ENCODE measurements at places on chromosomes 3 and 15. TPM values are rescaled to one million over a fixed set of nuclear protein-coding genes. Genes with fewer than 3 reads are reported as not detected.

DNA sequence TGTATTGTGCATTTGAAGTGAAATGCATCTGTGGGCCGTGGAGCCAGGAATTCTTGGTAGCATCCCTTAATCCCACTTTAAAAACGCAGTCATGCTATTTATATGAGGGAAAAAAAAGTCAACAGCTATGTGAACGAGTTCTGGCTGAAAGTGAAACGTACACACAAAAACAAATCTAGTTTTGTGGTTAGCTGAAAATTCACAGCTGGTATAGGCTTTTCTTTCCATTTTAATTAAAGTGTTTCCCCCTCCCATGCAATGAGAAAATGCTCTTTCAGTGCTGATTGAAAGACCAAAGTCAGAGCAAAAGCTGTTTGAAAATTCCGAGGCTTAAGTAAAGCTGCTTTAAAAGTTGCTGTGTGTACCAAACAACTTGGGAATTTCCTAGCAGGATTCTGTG lies 297.4 kb downstream of the PLCL2 start:
- no peak for DNase-seq

GRCh38 chr3:177358977-177359592 lies 161.8 kb upstream of the TBL1XR1 start:
- no peak for DNase-seq

DNA sequence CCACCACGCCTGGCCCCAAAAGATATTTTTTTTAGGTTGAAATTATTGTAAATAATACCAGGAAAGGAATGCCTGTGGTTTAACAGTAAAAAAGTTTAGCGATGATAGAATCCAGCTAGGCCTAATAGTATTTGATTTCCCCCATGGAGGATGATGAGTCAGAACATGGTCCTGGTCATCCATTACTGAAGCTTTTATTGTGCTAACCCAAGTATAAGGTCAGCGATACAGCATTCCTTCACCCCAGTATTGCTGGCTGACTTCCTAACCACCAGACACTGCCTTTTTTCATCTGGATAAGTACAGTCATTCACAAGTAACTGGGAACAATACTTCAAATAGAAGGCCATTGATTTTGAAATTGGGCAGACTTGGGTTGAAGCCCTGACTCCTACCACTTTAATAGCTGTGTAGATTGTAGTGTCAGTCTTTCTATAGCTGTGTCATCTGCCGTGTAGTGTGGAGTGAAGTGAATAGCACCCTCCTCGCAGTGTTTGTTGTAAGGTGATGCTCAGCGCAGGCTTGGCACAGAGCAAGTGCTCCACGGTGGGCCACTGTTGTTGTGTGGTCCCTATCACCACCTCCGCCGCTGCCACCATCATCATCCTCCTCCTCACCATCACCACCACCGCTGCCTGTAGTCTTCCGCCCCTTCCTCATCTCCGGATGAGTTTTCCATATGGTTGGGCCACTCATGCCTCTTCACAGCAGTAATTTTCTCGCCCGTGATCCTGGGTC lies 436.0 kb upstream of the TPM1 start:
- DNase-seq, result no peak

DNA sequence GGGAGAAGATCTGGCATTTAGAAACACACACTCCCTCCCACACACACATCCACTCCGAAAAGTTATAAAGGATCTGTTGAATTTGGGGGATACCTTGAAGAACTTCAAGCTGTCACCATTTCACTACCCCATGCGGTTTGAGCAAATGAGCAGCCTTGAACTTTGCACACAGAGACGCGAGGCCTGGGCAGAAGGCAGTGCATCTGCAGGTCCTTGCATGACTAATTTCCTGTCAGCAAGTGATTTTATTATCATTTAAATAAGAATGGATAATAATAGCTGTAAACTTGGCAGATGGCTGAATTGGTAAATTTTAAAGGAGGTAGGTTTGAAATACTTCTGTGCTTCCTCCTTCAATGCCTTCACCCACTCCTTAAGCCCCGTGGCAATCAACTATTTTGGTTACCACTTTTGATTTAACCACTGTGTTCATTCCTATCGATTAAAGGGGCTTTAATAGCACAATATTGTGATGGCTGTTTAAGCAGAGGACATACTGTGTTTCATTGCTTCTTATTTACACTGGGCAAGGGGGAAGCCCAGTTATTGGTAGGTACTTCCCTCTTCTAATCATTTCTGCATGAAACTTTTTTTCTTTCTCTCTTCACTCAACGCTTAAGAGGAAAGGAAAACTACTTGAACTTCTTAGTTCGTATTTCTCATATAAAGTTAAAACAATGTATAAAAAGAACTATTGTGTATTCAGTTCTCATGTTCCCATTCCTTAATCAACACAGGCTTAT lies 108.1 kb downstream of the ROBO2 start:
- DNase-seq, result no peak

- DNase-seq, result no peak
Observed at GRCh38 chr15:63076714-63077046, 34.1 kb downstream of the TPM1 start.

- no peak for DNase-seq
Observed at GRCh38 chr3:2838546-2839157, 271.5 kb downstream of the IL5RA start.

- no peak for DNase-seq
Observed at GRCh38 chr3:177800561-177800960, 603.3 kb upstream of the TBL1XR1 start.

GRCh38 chr3:38371541-38372213 lies 25.1 kb downstream of the XYLB start:
- DNase-seq, result no peak

GRCh38 chr3:70603103-70603502 lies 290.7 kb upstream of the MDFIC2 start:
- DNase-seq, result no peak

DNA sequence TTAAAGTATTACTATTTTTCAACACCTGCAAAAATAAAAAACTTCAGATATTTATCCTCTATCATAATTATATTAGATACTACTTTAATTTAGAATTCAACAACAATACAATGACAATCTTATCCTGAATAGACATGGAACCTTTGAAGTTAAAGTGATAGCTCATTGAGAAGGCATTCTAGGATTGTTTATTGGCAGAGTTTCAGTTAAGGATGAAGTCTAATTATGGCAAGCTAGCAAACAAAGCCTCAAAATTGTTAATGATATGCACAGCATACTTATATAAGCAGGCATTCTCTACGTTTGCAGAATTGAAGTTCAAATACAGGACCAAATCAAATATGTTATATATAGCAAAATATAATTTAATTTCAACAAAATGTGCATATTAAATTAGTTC lies 91.2 kb upstream of the ABI3BP start:
- DNase-seq, result no peak

GRCh38 chr15:57675481-57676181 lies 30.9 kb upstream of the POLR2M start:
- no peak for DNase-seq

DNA sequence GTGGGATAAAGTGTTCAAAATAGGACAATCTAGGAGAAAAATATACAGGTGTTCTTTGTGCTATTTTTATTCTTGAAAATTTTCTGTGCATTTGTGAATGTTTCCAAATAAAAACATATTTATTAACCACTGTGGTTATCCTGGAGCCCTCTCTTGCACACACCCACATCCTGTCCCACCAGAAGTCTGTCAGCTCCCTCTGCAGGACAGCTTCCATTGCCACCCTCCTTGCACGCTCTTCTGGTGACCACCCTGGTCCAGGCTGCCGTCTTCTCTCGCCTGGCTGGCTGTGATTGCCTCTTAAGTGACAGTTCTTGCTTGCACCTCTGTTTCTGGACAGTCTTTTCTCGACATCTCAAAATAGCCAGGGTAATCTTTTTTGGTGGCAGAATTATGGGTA lies 394.0 kb downstream of the LRTM1 start:
- DNase-seq, result no peak

- DNase-seq, result no peak
Observed at GRCh38 chr15:59138243-59138642, 33.3 kb downstream of the CCNB2 start.

GRCh38 chr15:66948294-66948693 lies 117.1 kb upstream of the SMAD3 start:
- DNase-seq, result no peak

DNA sequence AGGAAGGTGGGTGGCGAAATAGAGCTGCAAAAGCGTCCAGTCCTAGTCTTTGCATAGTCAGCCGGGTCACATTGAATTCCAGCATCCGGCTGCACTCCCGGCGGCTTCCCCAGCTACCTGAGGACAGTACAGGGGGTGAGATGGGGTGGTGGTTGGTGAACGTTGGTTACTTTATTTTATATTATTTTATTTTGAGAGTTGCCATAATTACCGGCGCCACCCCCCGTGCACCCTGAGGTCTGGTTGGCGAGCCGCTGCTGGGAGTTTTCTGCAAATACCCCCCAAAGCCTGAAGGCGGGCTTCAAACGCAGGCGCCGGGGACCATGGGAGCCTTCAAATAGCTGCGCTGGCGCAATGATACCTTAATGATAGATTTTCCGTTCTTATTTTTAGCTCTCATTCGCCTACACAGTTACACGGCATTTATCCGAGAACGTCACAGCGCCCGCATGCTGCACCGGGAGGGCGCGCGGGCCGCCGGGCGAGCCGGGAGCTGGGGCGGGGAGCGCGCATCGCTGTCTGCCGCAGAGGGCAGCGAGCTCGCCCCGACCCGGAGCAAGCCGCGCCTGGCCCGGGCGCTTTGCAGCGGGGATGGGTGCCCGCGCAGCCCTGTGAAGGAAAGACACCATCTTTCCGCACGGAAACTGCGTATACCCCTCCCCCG lies 756 bp upstream of the RASGRF1 start:
- no peak for DNase-seq

DNA sequence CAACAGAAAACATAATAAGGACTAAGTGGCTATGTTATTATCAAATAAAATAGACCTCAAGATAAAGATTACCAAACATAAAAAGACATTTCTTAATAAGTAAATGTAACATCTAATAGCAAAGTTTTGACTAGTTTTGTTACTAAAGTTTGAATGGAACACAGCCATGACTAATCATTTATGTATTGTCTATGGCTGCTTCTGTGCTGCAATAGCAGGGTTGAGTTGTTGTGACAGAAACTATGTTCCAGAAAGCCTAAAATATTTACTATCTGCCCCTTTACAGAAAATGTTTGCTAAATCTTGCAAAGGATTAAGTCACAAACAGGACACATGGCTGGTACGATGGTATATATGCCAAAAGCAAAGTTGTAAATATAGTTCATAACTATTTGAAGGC lies 37.9 kb upstream of the MYH15 start:
- DNase-seq, result no peak

- no peak for DNase-seq
Observed at GRCh38 chr3:55885721-55886120, 398.6 kb upstream of the WNT5A start.

DNA sequence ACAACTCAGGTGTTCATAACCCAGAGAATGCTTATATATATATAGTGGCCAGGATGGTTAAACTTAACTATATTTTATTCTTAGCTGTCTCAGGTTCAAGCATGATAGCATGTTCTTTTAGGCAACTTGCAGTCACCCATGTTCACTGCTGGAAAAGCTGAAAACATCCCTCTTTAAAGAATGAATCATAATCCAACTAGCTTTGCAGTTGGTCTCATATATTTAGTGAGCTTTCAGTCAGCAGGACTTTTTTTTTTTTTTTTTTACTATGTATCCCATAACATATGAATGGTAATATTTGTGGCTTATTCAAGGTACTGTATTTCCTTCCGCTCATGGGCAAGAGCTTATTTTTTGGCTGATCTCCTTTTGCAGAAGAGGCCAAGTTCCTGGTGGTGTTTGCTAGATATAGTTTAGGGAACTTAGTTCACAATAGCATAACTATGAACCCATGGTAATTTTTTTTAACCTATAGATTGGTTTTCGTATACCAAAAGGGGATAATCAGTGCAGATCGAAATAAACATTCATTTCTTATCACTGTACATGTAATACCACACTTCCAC lies 77.6 kb downstream of the CMSS1 start:
- DNase-seq, result no peak

- no peak for DNase-seq
Observed at GRCh38 chr3:139586420-139587017, 47.0 kb upstream of the RBP1 start.

DNA sequence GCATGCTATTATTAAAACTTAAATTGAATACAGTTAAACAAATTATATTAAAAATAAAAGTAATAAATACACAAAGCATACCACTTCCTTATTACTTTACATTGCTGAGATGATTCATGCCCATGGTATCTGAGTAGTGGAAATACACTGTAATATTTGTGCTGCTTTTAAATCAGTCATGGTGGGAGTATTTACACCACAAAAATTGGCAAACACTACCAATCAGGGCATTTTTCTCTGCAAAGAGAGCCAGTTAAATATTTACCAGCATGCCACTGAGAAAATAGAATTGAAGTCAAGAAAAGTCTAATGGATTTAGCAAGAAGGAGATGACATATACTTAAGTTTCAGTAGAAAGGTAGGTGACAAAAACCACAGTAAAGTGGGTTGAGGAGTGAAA lies 19.6 kb downstream of the PPARG start:
- no peak for DNase-seq

DNA sequence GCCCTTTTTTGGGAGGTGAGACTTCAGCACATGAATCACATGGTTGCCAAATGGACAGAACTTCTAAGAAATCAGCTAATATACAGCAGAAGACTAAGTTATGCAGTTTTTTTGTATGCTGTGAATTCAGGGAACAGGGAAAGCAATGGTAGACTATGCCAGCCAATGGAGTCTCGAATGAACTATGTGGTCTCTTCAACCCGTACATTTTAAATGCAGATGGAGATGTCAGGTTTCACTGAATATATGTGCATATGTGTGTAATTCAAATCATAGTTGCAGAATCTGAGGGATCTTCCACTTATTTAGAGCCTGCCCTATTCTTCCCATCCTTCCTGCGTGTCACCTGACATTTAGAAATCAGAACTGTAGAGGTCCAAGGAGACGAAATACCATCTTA lies 187.9 kb downstream of the SLCO3A1 start:
- no peak for DNase-seq

GRCh38 chr3:8658306-8659212 lies 14.0 kb upstream of the SSUH2 start:
- DNase-seq, result no peak

- DNase-seq, result no peak
Observed at GRCh38 chr3:8166014-8166413, 335.6 kb upstream of the LMCD1 start.

GRCh38 chr3:171986757-171987518 lies 52.4 kb upstream of the FNDC3B start:
- DNase-seq, result no peak

Gene HTR3E
- total RNA-seq, result not detected

Gene PDIA5
- total RNA-seq, result 33.3 TPM

Gene SLC28A2
- total RNA-seq, result not detected

Gene EXD1
- not detected for total RNA-seq

Gene AP3B2
- 1.4 TPM for total RNA-seq

Gene PDCD10
- 88.7 TPM for total RNA-seq

Gene CCR8
- 0.45 TPM for total RNA-seq

Gene PLSCR5
- not detected for total RNA-seq

Gene SMCO1
- not detected for total RNA-seq

Gene ZBED2
- total RNA-seq, result 5.7 TPM

Gene MRPL3
- 106 TPM for total RNA-seq

Gene TNNC1
- total RNA-seq, result not detected

Gene ZNF148
- 51.8 TPM for total RNA-seq
